ENCODE measurements at places on chromosomes 13 and 19.

- no peak for DNase-seq
Observed at GRCh38 chr13:33583398-33583797, 234.6 kb upstream of the RFC3 start.

DNA sequence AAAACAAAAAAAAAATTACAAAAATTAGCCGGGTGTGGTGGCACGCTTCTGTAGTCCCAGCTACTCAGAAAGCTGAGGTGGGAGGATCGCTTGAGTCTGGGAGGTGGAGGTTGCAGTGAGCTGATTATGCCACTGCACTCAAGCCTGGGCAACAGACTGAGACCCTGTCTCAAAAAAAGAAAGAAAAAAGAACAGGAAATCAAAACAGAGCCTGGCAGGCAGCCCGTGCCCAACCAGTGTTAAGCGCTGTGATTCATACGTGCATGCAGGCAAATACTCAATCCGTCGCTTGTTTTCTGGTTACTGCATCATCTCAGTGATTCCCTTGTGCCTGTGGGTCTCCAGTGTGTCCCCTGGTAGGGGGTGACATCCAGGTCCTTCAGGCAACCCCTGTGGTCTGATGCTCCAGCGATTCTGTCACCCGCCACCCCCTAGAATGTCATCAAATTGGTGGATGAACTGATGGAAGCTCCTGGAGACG is 18.1 kb downstream of the DDX39A start:
- no peak for DNase-seq

DNA sequence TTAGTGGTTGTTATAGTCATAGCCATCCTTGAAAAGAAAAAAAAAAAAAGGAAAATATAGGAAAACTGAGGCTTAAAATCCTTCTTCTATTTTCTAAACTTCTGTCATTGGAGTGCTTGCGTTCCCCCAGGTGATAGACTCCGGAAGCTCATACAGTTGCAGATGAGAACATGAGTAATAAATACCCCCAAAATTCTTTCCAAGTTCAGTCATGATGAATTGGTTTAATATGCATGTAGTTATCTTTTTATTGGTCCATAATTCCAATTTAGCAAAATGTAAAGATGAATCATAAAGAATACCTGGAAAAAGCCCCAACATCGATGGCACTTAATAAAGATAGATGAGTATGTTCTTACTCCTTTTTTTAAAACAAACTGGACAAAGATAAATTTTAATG is 192.3 kb downstream of the SHISA2 start:
- DNase-seq, result no peak

- DNase-seq, result no peak
Observed at GRCh38 chr13:30043631-30043925, 193.2 kb upstream of the UBL3 start.

DNA sequence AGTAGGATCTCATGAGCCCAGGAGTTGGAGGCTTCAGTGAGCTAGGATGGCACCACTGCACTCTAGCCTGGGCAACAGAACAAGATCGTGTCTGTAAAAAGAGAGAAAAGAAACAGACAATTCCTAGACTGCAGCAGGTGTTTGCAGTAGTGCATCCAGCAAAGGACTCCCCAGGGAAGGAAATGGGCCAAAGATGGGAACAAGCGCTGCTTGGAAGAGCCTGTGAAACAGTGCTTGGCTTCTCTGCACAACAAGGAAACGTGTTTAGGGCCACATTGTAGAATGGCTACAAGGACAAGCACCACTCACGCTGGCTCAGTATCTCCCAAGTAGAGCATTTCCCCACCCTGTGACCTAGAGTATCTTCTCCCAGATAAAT is 35.5 kb upstream of the LDLR start:
- DNase-seq, result no peak

DNA sequence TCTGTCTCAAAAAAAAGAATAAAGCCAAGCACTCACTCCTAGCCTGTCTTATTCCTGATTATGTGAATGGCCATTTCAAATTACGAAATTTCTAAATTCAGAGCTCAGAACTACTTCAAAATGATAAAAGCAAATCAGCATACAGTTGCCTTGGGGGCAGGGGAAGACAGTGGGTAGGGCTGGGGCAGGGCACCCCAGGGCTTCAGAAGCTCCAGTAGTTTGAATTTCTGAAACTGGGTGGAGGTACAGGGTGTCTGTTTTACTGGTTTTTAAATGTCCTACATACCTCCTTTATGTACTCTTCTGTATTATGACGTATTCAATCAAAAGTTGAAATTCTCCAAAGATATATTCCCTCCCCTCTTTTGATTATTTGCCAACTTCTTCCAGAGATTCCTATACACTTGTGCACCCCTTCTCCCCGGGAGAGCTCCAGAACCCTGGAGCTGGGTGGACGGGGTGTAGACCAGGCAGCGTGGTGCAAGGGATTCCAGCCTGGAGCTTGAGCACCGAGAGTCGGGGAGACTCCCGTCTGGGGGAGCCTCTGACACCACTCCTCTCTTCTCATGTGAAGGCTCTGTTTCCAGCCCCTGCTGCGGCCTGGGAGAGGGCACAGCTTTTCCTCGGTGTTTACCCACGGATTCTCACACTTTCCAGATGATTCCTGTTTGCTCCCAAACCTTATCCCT is 84.7 kb upstream of the GPR183 start:
- DNase-seq, result no peak

- no peak for DNase-seq
Observed at GRCh38 chr13:76971215-76971614, 20.7 kb upstream of the CLN5 start.

DNA sequence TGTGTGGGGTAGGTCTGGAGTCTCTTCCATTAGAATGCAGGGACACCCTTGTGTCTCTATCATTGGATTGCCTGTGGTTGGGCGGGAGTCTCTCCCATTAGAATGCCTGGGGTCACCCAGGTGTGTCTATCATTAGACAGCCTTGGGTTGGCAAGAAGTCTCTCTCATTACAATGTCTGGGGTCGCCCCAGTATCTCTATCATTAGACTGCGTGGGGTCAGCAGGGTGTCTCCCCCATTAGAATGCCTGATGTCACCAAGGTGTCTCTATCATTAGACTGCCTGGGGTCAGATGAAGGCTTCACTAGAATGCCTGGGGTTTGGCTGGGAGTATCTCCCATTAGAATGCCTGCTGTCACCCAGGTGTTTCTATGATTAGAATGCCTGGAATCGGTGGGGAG is 1539.0 kb downstream of the UQCRFS1 start:
- no peak for DNase-seq

- no peak for DNase-seq
Observed at GRCh38 chr19:16095071-16095571, 16.6 kb upstream of the RAB8A start.

- no peak for DNase-seq
Observed at GRCh38 chr13:86020351-86021002, 221.3 kb upstream of the SLITRK6 start.

DNA sequence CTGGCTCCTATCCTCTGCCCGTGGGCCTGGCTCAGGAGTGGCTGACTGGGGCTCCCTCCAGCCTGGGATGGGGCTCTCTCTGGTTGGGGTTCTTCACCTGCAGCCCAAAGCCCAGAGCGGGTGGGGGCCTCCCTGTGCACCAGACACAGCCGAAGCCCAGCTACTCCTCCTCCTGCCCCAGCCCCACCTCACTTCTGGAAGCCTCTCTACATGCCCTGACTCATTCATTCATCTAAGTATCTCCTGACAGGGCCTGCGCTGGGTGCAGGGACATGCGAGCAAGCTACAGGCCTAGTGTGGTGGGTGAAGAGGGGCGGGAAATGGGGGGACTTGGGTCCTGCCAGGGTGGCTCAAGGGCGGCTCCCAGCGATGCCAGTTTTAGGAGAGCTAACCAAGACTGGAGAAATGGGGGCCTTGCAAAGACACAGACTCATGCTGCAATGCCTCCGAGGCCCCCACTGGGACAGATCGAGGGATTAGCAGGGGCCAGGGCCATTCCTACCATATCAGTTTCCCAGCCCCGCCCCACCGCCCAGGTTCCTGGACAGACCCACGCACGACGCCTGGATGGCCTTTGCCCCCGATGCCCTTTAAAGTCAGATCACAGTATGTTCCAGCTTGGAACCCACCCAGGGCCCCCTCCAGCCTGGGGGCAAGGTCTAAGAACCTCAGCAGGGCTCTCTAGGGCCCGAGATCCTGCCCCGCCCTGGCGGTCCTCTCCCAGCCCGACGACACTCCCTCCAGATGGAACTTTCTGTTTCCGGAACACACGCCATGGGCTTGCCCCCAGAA is 12.6 kb downstream of the LSM4 start:
- DNase-seq, result no peak

DNA sequence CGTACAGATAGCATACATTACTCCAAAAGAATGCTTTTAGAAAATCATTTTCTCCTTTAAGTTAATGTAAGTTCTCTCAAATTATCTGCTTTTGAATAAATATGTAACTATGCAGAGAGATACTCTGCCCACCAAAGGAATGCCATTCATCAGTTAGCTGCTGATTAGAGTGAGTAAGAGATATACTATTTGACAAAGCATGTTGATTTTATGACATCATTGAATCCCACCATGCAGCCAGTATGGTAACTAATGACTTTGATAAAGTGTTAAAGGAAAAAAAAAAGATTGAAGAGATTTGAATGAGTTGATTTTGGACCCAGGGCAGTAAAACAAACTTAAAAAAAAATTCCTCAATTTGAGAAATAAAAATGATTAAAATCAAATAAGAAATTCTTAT is 521.5 kb downstream of the SLITRK6 start:
- DNase-seq, result no peak

GRCh38 chr19:16001481-16002312 is 52.9 kb downstream of the OR10H4 start:
- DNase-seq, result no peak

GRCh38 chr13:44271915-44272341 is 101.7 kb upstream of the SERP2 start:
- no peak for DNase-seq

GRCh38 chr13:45615501-45616101 is at the start of gene ERICH6B:
Gene ERICH6B (minus strand): TSS chr13:45615739. CDS start chr13:45597005, 18,734 bp downstream.
- DNase-seq, result peak; percentile 95

DNA sequence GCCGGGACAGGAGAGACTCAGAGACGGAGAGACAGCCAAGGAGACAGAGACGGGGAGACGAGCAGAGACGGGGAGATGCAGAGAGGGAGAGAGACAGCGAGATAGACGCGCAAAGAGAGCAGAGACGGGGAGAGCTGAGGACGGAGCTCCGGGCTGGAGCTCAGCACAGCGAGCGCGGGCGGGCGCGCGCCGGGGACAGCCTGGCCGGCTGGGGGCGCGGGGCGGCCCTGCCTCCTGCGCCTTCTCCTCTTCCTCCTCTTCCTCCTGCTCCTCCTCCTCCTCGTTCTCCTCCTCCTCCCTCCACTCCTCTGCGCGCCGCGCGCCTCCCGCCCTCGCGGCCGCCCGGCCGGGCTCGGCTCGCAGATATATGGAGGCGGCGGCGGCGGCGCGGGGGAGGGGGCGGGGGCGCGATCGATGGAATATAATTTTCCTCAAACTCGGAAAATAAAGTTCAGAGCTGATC is at the start of gene ERFL:
Gene ERFL (minus strand): TSS at position 229 of the 463 bp plus-strand sequence. CDS start 15,530 bp downstream, outside the sequence.
- no peak for DNase-seq

GRCh38 chr13:26855921-26856320 is 95.3 kb upstream of the GPR12 start:
- no peak for DNase-seq

- no peak for DNase-seq
Observed at GRCh38 chr19:14473978-14474578, 1.1 kb downstream of the PTGER1 start.

GRCh38 chr19:30277941-30278881 is 94.0 kb upstream of the ZNF536 start:
- DNase-seq, result no peak

DNA sequence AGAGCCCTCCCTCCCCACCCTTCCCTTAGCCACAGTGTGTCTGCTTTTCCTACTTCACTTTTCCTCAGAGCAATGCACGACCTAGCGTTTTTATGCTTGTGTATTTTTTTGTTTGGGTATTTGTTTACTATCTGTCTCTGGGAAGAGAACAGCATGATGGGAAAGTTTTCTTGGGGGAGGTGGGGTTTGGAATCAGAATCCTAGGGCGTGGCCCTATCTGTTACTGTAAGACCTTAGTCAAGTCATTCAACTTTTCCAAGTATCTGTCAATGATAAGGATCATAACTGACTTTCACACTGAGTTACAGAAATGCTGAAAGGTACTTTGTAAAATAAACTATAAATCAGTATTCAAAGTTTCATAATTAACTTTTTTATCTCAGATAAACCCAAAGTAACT is 146.3 kb upstream of the WASF3 start:
- DNase-seq, result no peak

GRCh38 chr13:88979465-88980175 is 1308.4 kb downstream of the SLITRK5 start:
- no peak for DNase-seq

GRCh38 chr19:2199215-2199614 is 35.5 kb downstream of the DOT1L start:
- peak; percentile 52 for DNase-seq

- no peak for DNase-seq
Observed at GRCh38 chr13:48892688-48893075, 83.0 kb upstream of the FNDC3A start.

Measured in SK-N-DZ (cell line).